ENCODE measurements at places on chromosomes 13 and 19.

GRCh38 chr19:27780367-27781075 lies 1432.4 kb downstream of the UQCRFS1 start:
- H3K4me3 ChIP-seq = no peak overlapping the region
- no peaks in the 10 kb centered on the region for H3K4me1 ChIP-seq
- no peaks in the 10 kb centered on the region for H3K36me3 ChIP-seq
- no peaks in the 10 kb centered on the region for H3K27me3 ChIP-seq

GRCh38 chr19:29769997-29770396 lies 41.8 kb upstream of the CCNE1 start:
- no peak overlapping the region for H3K27ac ChIP-seq
- H3K36me3 ChIP-seq = no peaks in the 10 kb centered on the region
- H3K4me1 ChIP-seq = no peaks in the 10 kb centered on the region
- no peak for DNase-seq
- no peak overlapping the region for H3K4me3 ChIP-seq

DNA sequence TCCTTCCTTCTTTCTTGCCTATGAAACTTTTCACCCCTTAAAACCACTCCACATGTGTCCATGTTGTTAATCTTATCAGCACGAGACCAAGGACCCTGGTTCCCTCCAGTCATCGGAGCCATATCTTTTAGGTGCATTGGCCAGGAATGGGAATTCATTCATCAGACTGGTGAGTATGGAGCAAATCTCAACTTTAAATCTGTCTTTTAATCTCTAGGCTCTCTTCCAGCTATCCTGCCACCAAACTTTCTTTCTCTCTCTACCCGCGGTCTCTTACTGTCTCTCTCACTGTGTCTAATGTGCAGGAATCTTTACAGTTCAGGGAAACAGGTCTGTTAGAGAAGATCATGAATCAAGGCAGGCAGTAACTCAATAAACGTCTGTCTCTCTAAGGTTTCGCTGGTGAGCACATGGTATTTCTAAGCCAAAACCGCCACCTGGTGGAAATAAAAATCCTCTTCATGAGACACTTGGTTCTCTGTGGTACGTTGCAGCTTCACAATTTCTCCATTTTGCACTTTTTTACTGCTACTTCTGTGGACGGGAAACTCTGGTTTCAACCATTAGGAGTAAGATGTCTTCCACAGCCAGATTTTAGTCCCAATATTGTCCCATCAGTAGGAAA lies 16.1 kb downstream of the LGALS16 start:
- no peaks in the 10 kb centered on the region for H3K36me3 ChIP-seq
- H3K4me3 ChIP-seq = no peak overlapping the region
- peak; percentile 67 for DNase-seq
- H3K4me1 ChIP-seq = peaks cover 25% of the 10 kb centered on the region

- peaks cover 59% of the 10 kb centered on the region for H3K36me3 ChIP-seq
- H3K4me1 ChIP-seq = peaks cover 32% of the 10 kb centered on the region
- no peaks in the 10 kb centered on the region for H3K27me3 ChIP-seq
- peak overlapping the region; percentile 94 for H3K27ac ChIP-seq
- DNase-seq = no peak
Measured at GRCh38 chr19:35156673-35157014, 2.1 kb downstream of the FXYD5 start.

DNA sequence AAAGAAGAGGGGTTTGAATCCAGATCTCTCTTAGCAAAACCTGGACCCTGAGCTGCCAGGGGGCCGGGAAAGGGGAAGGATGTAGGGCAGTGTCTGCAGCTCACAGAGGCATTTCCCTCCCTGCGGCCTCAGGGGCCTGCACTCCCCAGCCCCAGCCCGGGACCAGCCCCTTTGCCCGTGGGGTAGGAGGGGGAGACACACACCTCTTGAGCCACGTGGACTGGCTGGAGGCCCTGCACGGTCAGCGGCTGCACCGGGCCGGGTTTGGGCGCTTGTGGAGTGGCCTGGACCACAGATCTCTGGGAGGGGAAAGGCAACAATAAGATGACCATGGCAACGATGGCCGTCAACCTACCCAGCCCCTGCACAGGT lies 26.9 kb downstream of the RFX1 start:
- DNase-seq = no peak
- H3K36me3 ChIP-seq = no peaks in the 10 kb centered on the region
- H3K4me3 ChIP-seq = peak overlapping the region; percentile 13
- no peaks in the 10 kb centered on the region for H3K27me3 ChIP-seq
- H3K4me1 ChIP-seq = peaks cover 31% of the 10 kb centered on the region
- peak overlapping the region; percentile 62 for H3K27ac ChIP-seq

GRCh38 chr13:33110713-33111413 lies 94.6 kb downstream of the KL start:
- no peak overlapping the region for H3K27ac ChIP-seq
- H3K27me3 ChIP-seq = no peaks in the 10 kb centered on the region
- no peak overlapping the region for H3K4me3 ChIP-seq

- H3K27ac ChIP-seq = no peak within 1 kb of the TSS
- H3K36me3 ChIP-seq = no peaks in the 10 kb centered on the region
- H3K4me3 ChIP-seq = no peak within 1 kb of the TSS
- H3K27me3 ChIP-seq = no peaks in the 10 kb centered on the region
- DNase-seq = no peak
Measured at GRCh38 chr19:3932931-3933810, at the start of gene NMRK2. Gene NMRK2, plus strand, starts transcription at chr19:3933069. Its CDS starts 603 bp downstream, at chr19:3933672.

DNA sequence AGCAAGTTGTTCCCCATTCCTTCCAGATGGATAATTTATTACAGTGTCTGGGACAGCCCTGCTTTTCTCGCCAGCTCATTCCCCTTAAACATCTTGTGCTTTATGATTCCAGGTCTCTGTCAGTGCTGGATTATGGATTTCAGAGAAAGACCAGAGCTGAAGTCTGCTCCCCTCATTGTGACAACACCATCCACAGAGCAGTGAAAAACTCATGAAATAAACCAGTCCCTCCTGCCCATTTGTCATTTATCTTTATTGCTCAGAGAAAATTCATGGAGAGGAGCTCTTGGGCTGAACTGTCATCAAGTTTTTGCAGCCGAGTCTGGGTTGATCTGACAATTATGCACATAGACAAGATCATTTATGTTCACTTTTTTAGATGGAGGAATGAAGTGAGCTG lies 92.7 kb upstream of the GPR12 start:
- H3K27me3 ChIP-seq = no peaks in the 10 kb centered on the region
- no peaks in the 10 kb centered on the region for H3K4me1 ChIP-seq
- DNase-seq = no peak
- H3K4me3 ChIP-seq = no peak overlapping the region

- no peak overlapping the region for H3K4me3 ChIP-seq
- H3K27me3 ChIP-seq = peaks cover 6% of the 10 kb centered on the region
Measured at GRCh38 chr19:1465191-1466016, 13.6 kb downstream of the C19orf25 start.

- no peak for DNase-seq
- no peak overlapping the region for H3K4me3 ChIP-seq
- no peaks in the 10 kb centered on the region for H3K36me3 ChIP-seq
- no peaks in the 10 kb centered on the region for H3K4me1 ChIP-seq
- no peaks in the 10 kb centered on the region for H3K27me3 ChIP-seq
Measured at GRCh38 chr13:29362849-29363604, 232.5 kb downstream of the SLC7A1 start.

- no peak for DNase-seq
- no peak overlapping the region for H3K4me3 ChIP-seq
- no peaks in the 10 kb centered on the region for H3K4me1 ChIP-seq
- peaks cover 45% of the 10 kb centered on the region for H3K36me3 ChIP-seq
- no peak overlapping the region for H3K27ac ChIP-seq
- no peaks in the 10 kb centered on the region for H3K27me3 ChIP-seq
Measured at GRCh38 chr19:4357095-4357797, 13.9 kb downstream of the MPND start.

All from naive thymus-derived CD4-positive, alpha-beta T cell (primary cell).